ENCODE measurements at places on chromosomes 11 and 22. TPM values are rescaled to one million over a fixed set of nuclear protein-coding genes. Genes with fewer than 3 reads are reported as not detected.

Gene OOSP2
- not detected for total RNA-seq

Gene RAB1B
- 96.5 TPM for total RNA-seq

Gene PATE2
- total RNA-seq = 0.44 TPM

Gene SEPTIN5
- total RNA-seq = 17.6 TPM

Gene PANX2
- 2.7 TPM for total RNA-seq

Gene AIFM3
- total RNA-seq = 0.56 TPM

Gene THYN1
- 39.8 TPM for total RNA-seq

Gene CHID1
- 127 TPM for total RNA-seq

Gene MFRP
- total RNA-seq = 0.12 TPM

Gene EXPH5
- total RNA-seq = not detected
